Jurkat, Clone E6-1 (cell line): ENCODE measurements at places on chromosomes 13 and 19.

GRCh38 chr13:112962911-112963625, 5.9 kb upstream of the MCF2L start:
- no peak for DNase-seq

DNA sequence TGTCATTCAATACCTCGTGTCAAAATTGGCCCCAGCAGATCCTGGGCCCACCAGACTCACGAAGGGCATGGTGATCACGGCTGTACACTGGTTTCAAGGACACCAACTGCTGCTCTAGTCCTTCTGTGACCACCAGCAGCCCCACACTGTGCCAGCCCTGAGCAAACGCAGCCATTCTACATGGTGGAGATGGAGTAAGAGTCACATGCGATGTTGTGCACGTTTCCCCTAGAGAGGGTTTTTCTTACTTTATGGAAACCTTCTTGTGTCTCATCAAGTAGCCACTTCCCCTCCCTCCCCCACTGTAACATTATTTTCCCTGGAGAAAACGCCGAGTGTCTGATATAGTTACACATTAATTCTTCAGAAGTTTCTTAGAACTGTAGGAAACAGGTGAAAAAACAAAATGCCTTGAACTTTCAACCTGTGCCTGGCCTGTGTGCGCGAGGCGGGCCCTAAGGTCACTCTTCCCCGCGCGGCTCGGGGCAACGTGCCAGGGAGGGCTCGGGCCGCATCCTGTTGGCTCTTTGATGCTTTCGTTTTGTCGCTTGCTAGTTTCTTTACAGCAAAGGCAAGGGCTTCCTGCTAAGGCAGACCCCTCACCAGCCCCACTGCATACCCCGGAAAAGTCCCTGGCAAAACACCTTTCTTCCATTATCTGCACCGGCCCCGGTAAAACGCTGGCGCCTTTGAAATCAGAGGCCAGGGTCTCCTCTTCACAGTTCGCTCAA, 44.6 kb downstream of the GGACT start:
- DNase-seq: no peak

DNA sequence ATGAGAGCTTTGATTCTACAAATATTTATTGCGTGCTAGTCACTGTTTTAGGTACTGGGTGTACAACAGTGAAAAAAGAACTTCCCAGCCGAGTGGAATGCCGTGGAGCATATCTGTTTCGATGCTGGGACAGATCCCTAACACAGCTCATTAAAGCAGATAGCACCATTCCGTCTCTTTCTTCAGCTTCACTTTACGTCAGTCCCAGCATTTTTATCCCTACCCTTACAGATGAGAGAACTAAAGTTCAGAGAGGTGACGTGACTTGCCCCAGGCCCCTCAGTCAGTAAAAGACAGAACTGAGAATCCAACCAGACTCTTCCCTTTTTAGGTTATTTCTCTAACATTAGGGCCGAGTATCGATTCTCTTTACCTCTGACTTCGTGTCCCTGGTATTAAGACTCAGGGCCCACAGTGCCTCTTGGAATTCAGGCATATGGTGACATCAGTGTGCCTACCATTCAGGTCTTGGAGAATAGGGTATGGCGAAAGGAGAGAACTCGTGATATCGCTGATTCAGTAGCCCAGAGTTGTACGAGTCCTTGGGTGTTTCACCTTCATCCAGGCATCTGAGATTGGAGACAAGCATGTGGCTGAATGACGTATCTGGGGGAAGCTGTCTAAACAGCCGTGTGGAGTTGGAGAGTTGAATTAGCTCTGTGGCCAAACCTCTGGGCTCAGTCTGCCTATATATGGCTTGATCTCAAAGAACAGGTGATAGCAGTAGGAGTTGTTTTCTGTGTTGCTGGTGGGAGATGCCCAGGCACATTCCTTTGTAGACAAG, 27.1 kb downstream of the ACTN4 start:
- DNase-seq: no peak

GRCh38 chr13:66216728-66217127, 1013.4 kb downstream of the PCDH9 start:
- no peak for DNase-seq

- DNase-seq: no peak
Measured at GRCh38 chr19:42850981-42851717, 28.4 kb downstream of the PSG1 start.

DNA sequence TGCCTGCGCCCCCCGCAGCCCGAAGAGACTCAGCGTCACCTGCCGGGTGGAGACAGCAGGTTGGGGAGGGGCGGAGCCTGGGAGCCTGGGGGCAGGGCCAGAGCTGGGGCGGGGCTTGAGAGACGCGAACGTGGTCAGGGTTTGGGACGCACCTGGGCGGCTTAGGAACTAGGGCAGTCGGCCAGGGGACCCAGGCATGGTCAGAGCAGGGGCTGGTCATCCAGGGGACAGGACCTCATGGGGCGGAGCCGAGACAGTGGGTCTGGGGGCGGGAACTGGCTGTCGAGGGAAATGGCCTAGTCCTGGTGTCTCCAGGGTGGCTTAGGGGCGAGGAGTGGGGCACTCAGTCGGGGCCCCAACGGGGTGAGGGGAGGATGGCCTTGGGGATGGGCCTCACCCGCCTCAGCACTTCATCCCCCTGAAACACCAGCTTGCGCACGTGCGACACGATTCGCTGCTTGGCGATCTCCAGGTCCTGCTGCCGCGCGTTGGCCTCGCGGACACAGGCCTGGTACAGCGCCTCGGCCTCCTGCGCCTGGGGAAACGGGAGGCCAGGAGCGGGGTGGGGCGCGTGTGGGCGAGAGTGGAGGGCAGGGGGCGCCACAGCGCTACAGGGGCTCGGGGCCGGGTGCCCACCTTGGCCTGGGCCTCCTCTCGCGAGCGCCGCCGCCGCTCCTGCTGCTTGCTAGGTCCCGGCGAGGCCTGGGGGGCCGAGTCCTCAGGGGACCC, 5.8 kb downstream of the GMIP start:
- DNase-seq: no peak

GRCh38 chr13:110964229-110965037, 49.6 kb upstream of the ANKRD10 start:
- DNase-seq: no peak

DNA sequence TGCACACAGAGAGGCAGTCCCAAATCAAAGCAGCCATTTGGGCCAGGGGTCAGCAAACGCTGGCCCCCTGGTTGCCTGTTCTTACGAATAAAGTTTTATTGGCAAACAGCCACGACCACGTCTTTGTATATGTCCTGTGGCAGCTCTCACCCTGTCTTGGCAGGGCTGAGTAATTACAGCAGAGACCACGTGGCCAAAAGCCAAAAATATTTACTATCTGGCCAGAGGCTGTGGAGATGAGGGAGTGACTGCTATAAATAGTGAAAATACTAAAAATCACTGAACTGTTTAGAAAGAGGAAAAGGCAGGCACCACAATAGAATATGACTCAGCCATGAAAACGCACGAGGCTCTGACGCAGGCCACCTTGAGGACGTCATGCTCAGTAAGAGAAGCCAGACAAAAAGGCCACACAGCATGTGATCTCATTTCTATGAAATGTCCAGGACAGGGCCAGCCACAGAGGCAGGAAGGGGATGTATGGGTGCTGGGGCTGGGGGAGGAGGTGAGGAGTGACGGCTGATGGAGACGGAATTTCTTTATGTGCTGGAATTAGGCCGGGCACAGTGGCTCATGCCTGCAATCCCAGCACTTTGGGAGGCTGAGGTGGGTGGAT, 29.4 kb downstream of the SMIM24 start:
- no peak for DNase-seq
